Neuronal stem cell (in vitro differentiated cells): ENCODE measurements at places on chromosomes 2 and 18.

- DNase-seq, result no peak
Measured at GRCh38 chr2:140990416-140990815, 1140.4 kb downstream of the LRP1B start.

DNA sequence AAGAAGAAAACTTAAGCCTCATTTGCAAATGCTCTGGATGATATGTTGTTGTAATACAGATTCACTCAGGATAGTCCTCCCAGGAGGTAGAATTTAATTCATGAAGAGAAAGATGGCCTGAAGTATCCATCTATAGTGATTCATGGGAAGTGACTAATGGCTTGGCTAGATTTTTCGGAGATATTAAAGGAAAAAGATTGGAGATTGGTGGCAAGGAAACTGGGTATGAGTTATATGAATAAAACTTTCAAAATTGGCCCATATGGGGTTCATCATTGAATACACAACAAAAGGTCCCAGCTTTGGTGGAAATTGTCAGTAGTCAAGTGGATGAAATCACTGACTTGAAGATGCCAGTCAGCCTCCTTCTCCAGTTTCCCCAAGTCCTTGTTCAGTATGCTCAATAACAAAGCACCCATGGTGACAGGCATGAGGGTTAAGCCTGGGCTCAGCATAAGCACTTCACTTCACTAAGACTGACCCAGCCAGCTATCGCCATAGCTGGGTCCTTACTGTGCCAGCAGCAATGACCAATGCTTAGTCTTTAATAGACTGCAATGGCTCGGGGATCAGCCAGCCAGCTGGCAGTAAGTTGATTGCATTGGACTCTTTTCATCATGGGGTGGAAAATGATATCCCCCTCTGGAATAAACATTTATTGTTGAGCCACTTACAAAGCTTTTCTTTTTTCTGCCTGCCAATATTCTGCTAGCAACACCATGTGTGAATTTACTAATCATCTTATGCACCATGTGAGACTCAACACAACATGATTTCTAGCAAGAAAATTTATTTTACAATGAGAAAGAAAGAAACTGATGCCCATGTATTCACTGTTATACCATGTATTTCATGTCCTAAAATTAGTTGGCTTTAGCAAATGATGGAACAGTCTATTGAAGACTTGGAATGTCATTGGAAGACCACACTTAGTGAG, 176.6 kb upstream of the TACR1 start:
- DNase-seq, result no peak

DNA sequence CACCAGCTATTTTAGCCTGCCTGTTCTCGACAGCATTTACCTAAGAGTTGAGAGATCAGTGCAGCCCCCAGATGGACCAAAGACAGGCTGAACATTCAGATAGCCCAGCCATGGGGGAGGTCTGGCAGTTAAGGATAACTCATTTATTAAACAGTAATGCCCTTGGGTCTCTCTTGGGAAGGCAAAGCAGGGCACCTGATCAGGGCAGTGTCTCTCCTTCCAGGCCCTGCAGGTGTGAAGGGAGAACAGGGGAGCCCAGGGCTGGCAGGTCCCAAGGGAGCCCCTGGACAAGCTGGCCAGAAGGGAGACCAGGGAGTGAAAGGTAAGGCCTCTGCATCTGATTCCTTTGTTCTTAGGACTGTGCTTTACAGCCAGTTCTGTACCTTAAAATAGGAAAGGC, 49.6 kb downstream of the MARCO start:
- DNase-seq, result no peak

DNA sequence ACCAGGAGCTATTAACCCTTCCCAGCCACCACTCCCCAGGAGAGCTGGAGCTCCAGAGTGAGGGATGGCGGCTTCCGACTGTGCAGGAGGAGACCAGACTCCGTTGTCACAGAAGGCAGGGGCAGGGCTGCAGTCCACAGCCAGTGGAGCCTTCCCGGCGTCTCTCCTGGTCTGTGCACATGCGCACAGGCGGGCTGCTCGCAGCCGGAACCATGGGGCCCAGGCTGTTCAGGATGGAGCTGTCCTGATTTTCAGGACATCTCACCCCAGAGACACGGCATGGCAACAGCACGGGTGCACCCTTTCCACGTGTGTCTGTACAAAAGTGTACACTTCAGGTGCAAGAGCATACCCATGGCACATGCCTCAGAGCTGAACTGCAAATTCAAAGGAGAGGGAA, 28.9 kb downstream of the EIPR1 start:
- no peak for DNase-seq

DNA sequence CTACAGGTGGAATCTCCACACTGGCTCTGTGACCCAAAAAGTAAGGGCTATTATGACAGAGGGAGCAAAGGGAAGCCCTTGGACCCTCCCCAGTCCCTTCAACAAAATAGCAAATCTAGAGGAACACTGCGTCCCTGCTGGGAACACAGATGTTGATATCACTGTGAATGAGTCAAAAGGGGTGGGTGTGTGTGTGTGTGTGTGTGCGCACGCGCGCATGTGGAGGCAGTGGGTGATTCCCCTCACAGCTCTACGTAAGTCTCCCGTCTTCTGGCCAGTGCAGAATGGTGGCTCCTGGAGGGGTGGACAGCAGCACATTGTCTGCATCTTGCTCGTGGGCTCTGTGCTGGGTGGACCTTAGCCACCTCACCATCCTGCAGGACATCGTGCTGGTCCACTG, 7.8 kb upstream of the C2orf72 start:
- no peak for DNase-seq
